ENCODE measurements at places on chromosomes 2 and 18.

DNA sequence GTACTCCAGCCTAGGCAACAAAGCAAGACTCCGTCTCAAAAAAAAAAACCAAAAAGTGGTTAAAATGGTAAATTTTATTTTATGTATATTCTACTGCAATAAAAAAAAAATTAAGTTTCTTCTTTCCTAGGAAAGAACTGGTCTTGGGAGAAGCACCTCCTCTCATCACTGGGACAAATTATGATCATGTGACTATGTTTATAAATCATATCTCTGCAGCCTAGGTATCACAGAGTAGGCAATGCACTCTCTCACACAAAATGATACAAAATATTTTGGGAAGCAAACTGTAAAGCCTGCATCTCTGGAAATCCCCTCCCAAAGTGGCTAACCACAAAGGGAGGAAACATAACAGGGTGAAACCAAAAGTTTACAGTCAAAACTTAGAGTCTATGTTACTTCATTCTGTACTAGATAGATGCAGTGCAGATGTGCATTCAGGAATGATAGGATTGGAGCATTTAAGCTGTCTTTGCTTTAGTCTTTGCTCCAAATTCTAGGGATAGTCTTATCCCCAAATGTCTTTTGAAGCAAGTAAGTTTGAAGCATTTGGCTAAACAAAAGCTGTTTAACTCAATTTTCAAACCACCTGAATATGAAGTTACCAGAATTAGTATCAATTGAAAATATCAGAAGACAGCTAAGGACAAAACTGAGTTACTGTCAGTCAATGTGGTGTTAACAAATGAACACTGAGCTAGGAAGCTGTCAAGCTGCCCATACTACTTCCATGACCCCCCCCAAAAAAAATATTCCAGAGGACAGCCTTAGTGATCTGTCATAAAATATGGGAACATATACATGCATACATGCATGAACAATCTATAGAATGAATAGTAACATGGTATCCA is 21.1 kb upstream of the MALT1 start:
- no peak for DNase-seq

DNA sequence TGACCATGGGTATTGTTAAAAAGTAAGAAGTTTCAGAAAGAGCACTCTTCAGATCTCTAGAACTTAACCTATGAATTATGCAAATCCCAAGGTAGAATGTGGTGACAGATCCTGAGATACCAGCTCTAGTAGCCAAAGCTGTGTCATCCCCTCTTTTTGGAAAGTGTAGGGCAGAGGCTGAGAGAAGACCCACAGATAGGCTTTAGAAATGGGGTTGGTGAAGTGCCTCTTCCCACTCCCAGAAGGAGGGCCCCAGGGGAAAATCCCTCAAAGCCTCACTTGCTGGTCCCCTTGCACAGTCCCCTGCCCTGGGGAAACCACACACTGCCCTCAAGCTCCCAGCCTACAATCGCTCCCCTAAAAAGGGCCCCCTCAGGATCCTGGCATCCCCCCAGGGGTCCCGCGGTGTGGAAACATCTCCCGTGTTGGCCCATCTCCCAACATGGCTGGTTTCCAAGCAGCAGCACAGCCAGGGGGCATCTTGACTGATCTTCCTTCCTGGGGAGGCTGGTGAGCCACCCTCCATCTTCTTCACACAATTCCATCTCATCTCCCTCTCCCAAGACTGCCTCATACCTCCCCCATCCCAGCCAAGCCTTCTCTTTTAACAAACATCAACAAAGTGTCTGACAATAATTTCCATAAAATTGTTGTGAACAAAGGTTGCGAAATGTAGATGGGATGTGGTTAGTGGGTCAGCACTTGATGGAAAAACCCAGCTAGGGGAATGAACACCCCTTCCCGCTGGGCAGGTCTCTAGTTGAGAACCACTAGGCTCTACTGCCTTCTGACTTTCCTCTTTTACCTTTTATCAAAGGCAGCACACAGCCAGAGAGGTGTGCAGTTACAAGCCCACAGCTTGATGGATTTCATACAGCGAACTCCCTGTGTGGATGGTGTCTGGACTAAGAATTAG is 25.1 kb downstream of the MAL start:
- no peak for DNase-seq

GRCh38 chr2:145654746-145655145 is 1134.8 kb upstream of the ZEB2 start:
- no peak for DNase-seq

- DNase-seq, result no peak
Observed at GRCh38 chr2:17115466-17115865, 402.8 kb downstream of the RAD51AP2 start.

All from MCF 10A (cell line).